ENCODE measurements at places on chromosomes 16 and 17. TPM values are rescaled to one million over a fixed set of nuclear protein-coding genes. Genes with fewer than 3 reads are reported as not detected.

DNA sequence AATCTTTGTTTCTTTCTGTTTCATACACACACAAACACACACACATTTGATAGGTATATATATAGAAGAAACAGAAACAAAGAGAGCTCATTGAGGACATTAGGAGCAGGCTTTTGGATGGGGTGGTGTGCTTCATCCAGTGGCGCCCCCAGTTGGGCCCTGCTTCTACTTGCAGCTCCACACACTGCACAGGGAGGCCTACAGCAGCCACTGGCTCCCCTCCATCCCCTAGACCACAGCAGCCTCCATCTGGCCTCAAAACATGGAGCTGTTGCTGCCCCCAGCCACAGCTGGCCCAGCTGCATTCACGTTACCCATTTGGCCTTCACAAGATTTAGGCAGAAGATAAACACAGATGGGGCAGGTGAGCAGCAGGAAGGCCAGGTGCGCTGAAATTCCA is 33.1 kb upstream of the NF1 start:
- no peak for DNase-seq

- DNase-seq, result no peak
These were observed 375 bp downstream of the SLC25A11 start for GRCh38 chr17:4939546-4939795.

DNA sequence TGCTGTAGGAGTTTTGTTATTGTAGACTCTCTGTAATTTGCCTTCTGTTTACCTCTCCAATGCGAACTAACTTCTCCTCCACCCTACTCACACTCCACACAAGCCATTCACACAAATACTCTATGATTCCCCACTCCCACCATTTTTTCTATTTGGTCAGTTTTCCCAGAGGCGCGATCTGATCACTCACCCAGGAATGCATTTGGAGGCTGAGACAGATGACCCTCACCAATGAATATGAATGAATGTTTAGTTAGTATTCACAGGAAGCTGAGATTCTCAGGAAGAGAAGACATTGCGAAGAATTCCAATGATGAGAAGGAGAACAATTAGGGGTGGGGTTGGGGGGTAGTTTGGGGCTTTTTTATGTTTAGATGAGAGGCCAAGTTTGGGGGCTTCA is 10.5 kb upstream of the ANKFN1 start:
- no peak for DNase-seq

GRCh38 chr16:79011282-79011681 is 589.3 kb downstream of the MAF start:
- no peak for DNase-seq

DNA sequence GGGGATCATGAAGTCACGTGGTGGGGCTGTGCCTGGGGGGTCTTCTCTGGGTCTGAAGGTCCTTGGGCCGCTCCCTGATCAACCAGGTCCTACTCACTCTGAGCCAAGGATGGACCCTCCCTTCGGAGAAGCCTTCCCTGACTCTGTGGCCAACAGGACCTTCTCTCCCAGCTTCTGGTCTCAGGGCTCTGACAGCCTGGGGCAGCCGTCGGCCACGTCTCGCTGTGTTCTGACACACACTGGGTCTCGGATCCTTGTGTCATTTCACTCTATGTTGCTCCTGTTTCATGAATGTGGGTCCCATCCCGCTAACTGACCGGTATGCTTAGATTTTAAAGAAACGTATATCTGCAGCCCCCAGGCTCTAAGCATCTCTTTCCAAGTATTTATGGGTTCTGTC is 256.1 kb downstream of the ENGASE start:
- DNase-seq, result no peak

DNA sequence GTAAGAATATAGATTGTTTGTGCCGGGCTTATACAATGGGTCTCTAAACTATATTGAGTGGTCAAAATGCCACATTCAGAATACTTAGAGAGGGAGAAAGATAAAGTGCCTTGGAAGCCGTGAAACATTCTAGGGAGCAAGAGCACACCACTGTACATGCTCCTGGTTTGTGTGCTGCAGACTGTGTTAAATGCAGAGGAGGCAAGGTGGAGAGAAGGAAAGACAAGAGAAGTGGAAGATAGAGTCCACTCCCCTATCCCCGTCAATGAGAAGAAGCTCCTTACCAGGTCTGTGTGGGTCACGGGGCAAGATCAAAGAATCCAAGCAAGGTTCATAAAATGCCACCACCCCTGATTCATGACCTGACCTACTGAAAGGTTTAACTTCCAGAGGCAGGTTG is 267.1 kb upstream of the TBX2 start:
- DNase-seq, result no peak

- no peak for DNase-seq
These were observed 60.2 kb downstream of the TEX2 start for GRCh38 chr17:64202683-64203344.

GRCh38 chr16:2691491-2692248 is 9.3 kb downstream of the KCTD5 start:
- peak; percentile 76 for DNase-seq

The TRIM37 gene
- 17.8 TPM for total RNA-seq

The MRPL45 gene
- total RNA-seq, result 29.6 TPM

The DUS1L gene
- 60.0 TPM for total RNA-seq

All from right cardiac atrium (tissue), 5 donors.